Stimulated activated CD4-positive, alpha-beta T cell treated with anti-CD3 and anti-CD28 coated beads, TNF-alpha, amount 100 ng/mL, for 4 hours (primary cell): ENCODE measurements at places on chromosomes 4 and X.

DNA sequence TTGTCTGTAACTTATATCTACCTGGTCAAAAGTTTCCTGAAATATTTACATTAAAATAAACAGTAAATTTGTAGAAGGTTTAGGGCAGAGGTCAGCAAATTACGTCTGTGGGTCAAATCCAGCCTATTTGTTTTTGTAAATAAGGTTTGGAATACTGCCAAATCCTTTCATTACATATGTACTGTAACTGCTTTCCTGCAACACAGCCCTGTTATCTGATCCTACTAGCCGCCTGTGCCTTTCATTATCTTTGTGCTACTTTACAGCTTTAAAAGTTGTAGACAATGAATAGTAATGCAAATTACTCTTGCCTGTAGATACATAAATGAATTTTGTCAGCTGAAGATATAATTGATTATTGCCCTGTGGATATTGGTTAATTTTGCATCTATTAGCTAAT, 369.6 kb upstream of the SLC7A11 start:
- no peak for DNase-seq

- no peak for DNase-seq
These were observed 1511.0 kb upstream of the ADGRL3 start for GRCh38 chr4:59689149-59689548.

GRCh38 chrX:123108513-123109427, 75.3 kb upstream of the GRIA3 start:
- DNase-seq: no peak

GRCh38 chr4:128600996-128601871, 208.3 kb upstream of the JADE1 start:
- DNase-seq: no peak

GRCh38 chr4:24589448-24589847, 5.1 kb upstream of the DHX15 start:
- no peak for DNase-seq

DNA sequence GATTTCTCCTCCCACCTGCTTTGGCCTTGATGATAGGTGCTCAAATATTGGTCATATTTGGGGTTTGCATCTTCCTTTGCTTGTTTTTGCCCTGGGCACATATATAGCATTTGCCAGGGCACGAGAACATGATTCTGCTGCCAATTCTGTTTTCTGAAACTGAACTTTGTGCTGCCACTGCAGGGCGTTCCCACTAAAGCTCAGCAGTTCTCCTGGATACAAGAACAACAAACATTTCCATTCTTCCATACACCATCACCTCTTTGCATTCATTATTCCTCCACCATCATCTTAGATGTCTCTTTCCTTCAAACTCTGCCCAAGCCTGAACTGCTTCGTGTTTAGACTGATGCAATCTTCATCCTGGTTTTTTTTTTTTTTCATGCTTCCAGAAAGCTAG, 36.3 kb upstream of the GATB start:
- DNase-seq: no peak

- no peak for DNase-seq
These were observed 130.2 kb downstream of the COL25A1 start for GRCh38 chr4:109172301-109172700.

DNA sequence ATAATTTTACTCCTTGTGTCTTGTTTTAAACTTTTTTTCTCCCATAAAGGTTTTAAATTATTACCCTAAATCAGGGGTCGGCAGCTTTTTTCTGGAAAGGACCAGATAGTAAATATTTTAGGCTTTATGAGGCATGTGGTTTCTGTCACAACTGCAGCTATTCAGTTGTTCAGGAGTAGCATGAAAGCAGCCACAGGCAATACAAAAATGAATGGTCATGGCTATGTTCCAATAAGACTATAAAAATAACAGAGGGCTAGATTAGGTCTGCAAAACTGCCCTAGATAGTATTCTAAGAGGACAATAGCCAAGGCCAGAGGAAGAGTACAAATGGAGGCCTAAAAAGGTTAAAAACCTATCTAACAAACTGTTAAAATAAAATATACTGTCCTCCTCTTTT, 24.6 kb downstream of the HERC5 start:
- no peak for DNase-seq

DNA sequence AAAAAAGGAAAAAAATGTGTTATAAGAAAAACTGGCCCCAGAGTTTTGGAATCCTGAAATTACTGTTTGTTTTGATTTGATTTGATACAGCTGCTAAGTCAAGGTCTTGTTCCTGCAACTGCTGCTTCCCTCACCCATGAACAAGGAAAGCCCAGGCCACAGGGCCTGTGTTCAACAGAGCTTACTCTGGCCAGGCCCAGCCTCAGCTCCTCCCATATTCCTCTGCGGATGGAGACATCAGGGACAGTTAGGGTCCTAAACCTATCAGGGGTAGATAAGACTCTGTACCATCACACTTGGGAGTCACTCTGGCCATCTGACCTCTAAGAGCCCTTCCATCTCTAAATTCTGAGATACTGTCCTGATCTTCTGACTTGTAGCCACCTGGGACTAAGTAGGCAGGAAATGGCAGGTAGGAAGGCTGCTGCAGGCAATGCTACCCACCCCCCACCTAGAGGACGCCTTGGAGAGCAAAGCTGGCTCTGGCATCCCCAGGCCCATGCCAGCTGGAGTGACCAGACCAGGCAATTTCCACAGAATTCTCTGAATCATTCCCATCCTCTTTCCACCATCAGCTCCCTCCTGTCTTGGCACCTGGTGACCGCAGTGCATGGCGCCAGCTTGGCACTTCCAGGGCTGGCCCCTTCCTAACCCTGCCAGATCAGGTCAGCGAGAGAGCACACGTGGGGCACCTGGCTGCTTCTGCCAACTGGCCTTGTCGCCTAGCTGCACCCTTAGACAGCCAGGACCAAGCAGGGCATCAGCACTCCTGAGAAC, 58.0 kb upstream of the TMEM33 start:
- no peak for DNase-seq

DNA sequence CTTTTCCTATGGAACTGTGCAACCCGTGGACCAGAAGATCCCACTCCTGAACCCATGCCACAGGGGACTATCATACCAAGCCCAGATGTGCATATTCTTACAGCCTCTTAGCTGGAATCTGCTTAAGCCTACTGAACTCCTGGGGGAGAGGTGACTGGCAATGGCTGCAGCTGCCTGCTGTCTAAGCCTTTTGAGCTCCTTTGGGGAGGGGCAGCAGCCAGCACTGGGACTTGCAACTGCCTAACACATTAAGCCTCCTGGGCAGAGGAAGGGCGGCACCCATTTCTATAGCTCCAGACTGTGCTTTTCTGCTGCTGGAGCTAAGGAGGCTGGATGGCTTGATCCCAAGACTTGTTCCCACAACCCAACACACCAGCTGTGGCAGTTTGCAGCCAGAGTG, 117.9 kb upstream of the VEGFC start:
- DNase-seq: no peak

DNA sequence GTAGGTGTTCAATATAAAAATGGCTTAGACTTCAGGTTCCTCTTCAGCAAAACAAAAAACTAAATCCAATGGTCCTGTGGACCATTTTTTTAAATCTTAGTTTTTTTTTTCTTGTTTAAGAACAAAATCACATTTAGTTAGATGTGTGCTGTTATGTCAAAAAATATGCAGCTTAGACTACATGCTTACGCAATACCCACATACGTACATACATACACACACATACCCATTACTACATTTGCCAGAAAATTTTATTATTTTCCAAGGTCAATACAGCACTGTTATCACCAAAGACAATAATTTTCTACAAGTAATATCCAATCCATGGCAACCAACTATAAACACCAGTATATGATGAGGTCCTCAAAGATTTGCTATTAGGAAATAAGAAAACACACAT, 144.1 kb downstream of the PDGFC start:
- DNase-seq: no peak

DNA sequence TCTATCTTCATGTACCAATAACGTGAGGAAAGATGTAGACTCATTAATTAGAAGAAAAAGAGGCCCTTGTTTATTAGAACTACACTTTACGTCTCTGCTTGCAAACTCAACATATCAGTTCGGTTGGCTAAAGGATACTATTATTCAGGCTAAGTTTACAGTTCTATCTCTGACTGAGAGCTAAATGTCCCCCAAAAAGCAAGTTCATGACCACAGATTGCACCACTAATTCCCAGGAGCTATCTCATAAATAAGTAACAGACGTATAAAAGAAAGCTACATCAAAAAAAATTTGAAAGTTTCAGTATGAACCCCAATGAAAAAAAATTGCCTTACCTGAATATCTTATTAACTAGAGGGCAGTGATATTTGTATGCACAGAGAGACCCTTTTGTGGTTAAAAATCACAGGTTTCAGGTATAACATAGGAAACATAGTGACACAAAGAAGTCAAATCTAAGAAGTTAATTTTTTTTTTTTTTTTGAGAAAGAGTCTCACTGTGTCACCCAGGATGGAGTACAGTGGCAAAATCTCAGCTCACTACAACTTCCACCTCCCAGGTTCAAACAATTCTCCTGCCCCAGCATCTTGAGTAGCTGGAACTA, 128.9 kb downstream of the MAB21L2 start:
- no peak for DNase-seq

GRCh38 chrX:10608099-10608498, 12.3 kb downstream of the MID1 start:
- no peak for DNase-seq

GRCh38 chr4:87019898-87020297, 85.1 kb downstream of the AFF1 start:
- no peak for DNase-seq
